ENCODE measurements at places on chromosomes 4 and X.

- no peak for DNase-seq
Measured at GRCh38 chr4:186939766-186940165, 216.1 kb upstream of the FAT1 start.

GRCh38 chrX:3290561-3290960, 55.9 kb downstream of the MXRA5 start:
- no peak for DNase-seq

DNA sequence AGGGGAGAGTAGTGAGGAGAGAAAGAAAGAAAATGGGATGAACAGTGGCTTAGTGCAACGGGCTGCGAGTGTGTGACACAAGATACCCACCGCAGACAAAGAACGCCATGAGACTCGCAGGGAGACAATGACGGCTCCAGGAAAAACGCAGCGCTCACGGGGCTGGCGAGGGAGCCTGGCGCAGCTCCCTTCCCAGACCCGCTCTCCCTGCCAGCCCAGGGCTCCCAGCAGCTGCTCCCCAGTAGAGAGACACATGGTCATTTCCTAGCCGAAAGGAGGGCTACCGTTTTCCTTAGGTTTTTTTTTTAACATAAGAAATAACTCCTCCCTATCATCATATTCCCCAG, 149.5 kb downstream of the MAML3 start:
- DNase-seq = peak; percentile 79

DNA sequence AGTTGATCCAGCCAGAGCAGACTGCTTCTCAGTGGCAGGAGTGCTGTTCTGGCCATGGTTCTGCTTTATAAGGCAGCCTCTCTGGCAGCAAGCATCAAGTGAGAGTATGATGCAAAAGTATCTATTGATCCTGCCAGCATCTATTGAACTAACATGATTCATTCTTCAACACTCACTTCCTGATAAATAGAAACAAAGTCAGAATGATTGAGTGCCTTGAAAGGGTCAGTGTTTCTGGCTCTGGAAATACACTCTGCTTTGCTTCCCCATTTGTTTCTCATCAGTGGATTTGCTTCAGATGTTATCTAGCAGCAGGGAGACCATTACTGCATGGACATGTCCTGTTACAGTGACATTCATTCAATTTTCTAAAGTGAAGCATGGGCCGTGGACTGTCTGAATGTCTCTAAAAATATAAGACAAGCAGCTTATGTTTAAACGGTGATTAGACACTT, 66.2 kb upstream of the FRAS1 start:
- no peak for DNase-seq

DNA sequence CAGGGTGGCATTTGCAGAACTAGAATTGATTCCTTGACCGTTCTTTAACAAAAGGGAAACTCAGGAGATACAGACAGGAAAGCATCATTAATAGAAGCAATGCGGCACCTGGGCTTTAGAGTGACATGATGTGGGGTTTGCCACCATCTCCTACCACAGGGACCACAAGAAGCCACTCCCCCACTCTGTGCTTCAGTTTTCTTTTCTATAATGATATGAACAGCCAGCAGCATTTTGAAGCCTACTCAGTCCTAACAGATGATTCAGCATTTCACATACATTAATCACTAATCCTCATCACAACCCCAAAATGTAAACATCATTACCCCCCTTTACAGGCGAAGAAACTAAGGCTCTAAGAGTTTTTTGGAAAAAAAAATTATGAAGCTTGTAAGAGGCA, 22.9 kb downstream of the CCDC149 start:
- no peak for DNase-seq

GRCh38 chr4:116664198-116664597, 421.2 kb downstream of the TRAM1L1 start:
- no peak for DNase-seq

GRCh38 chr4:52868133-52868532, 6.0 kb downstream of the RASL11B start:
- DNase-seq = peak; percentile 12

DNA sequence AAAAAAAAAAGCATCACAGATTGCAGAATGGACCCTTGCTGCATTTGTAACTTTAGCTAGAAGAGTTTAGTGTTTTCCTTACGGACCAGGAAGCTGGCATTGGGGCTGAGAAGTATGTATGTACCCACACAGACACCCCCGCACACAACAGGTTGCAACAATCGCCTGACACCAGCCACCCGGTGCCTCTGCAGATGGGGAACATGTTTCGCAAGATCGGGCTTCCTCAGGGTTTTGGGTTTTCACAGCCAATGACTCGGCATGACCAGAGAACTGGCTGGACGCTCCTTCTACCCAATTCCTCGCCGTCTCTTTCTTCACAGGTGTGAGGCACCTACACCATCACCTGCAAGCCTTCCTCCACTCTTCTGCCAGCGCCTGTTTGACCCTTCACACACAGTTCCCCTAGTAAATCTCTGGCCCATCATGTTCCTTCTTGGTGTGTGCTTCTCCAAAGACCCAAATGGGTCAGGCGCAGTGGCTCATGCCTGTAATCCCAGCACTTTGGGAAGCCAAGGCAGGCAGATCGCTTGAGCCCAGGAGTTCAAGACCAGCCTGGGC, 70.4 kb downstream of the DHRSX start:
- no peak for DNase-seq

GRCh38 chrX:38768079-38768478, 33.2 kb upstream of the MID1IP1 start:
- no peak for DNase-seq

GRCh38 chr4:94841864-94842221, 84.1 kb downstream of the BMPR1B start:
- no peak for DNase-seq

DNA sequence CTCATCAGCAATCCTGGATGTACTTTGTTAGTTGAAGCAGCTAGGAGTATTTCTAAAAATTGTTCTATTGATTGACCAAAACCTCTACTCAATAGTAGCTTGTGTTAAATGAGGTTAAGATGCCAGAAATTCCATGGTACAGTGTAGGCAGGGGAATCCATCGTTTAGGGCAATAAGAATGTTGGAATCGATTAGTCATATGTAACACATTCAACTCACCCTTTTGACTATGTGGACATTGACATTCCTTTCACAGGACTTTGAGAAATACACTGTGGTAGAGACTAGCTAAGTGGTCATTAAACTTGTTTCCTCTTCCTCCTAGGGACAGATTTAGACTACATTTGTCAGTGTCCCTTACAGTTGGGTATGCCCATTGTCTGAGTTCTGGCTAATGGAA, 40.2 kb downstream of the KDM5C start:
- DNase-seq = no peak

- DNase-seq = peak; percentile 53
Measured at GRCh38 chrX:10620121-10620699, at the start of gene MID1. Gene MID1, minus strand, starts transcription at chrX:10620585. Its CDS starts 53,038 bp downstream, at chrX:10567547.

DNA sequence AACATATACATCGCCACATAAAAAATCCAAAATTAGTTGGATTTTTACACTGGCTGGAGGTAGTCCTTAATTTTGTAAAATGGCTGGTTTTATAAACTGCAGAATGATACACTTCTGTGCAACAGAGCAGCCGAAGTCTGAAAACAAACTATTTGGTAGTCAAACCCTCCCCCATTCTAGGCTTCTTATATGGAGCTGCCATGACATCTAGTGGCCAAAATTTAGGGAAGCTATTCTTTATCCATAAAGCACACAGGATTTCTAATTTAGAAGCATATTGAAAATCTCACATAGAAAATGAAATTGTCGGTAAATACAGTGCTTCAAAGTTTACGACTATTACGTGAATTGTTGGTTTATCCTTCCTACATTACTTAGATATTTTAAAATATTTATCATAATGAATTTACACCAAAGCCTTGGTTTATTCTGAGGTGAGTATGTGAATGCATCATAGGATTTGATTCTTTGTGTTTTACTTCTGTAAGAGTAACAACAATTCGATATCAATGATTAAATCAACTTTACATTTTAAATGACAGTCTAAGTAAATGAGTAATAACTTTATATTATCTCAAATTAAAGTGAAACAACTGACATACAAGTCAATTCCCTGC, 113.4 kb upstream of the FAM241A start:
- peak; percentile 8 for DNase-seq

- DNase-seq = no peak
Measured at GRCh38 chr4:158139086-158139485, 33.7 kb downstream of the GASK1B start.

GRCh38 chr4:151540728-151541388, 131.9 kb downstream of the FHIP1A start:
- peak; percentile 31 for DNase-seq

DNA sequence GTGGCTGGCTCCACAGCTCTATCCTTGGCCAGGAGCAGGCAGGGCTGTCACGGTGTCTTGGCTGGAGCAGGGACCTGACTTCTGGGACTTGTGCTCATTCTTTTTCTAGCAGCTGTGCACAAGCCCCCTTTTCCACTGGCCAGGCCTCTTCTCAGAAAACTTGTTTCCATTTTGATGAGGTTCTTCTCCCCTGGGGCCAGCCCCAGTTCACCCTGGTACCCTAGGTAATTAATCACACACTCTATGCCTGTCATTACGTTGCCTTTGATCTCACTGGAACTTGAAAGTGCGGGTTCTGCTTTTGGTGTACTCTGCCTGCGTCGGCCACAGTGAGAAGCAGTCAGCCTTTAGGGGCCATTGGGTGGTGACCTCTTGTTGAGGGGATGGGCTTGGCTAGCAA, 26.6 kb downstream of the DRD5 start:
- DNase-seq = no peak

DNA sequence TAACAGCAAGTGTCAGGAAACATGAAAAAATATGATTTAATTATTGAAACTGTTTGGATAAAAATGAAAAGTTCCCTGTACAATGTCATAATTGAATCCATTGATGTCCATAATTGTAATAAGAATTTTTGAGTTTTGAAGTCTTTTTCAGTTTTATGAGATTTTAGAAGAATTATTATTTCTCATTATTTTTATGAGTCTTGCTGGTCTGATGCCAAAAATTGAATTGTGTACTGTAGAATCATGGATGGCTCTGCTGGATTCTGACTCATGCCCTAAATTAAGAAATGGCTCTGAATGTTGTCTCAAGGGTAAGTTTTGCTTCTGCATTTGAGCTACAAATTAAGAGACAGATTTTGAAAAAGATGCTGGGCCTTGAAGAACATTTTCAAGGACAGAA, 132.8 kb upstream of the MAP9 start:
- DNase-seq = no peak

- no peak for DNase-seq
Measured at GRCh38 chrX:7390441-7390840, 242.5 kb upstream of the PUDP start.

GRCh38 chr4:118769161-118769560, 66.8 kb downstream of the SEC24D start:
- DNase-seq = no peak

GRCh38 chrX:19350941-19351384, 7.2 kb downstream of the PDHA1 start:
- no peak for DNase-seq

GRCh38 chrX:97234471-97235081, 350.9 kb downstream of the RPA4 start:
- DNase-seq = no peak

DNA sequence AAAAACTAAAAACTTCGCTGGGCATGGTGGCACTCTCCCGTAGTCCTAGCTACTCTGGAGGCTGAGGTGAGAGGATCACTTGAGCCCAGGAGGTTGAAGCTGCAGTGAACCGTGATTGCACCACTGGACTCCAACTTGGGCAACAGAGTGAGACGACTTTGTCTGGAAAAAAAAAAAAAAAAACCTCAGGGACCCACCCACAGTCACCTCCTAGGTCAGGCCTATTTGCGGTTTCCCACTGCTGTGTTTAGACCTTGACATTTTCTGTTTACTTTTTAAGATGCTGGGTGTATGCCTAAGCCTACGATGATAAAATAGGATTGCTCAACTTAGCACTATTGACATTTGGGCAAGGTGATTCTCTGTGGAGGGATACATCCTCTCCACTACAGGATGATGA, 197.4 kb upstream of the TBL1X start:
- DNase-seq = no peak

DNA sequence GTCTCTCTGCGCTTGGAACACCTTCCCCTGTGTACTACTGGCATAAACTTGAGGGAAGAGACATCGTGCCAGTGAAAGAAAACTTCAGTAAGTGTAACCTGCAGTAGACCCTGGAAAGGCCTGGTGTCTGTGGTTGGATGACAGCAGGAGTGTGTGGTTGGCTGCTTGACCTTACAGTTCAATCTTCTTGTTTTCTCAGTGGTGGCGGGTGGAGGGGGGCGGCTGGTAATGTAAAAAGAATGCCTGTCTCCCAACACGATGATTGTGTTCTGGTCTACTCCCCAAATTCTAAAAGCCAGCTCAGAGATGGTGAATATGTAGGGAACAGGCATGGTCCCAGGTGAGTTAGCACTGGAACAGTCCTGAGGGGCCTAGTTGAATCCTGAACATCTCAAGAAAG, 18.6 kb downstream of the PSMD10 start:
- DNase-seq = no peak

DNA sequence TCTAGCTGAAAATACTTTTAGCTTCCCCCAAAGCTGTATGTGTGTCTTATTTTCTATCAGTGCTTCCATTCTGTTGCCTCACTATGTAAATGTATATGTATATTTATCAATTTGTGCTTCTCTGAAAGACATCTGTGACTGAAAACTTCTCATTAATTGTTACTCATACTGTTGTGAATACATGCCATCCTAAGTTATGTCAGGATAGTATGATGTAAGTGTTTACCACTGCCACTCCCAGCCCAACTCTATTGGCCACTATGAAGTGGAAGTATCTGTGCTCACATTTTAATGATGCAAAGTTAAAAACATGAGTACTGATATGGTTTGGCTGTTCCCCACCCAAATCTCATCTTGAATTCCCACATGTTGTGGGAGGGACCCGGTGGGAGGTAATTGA, 24.4 kb downstream of the GATB start:
- DNase-seq = no peak

- no peak for DNase-seq
Measured at GRCh38 chrX:123324625-123325024, 140.5 kb downstream of the GRIA3 start.

DNA sequence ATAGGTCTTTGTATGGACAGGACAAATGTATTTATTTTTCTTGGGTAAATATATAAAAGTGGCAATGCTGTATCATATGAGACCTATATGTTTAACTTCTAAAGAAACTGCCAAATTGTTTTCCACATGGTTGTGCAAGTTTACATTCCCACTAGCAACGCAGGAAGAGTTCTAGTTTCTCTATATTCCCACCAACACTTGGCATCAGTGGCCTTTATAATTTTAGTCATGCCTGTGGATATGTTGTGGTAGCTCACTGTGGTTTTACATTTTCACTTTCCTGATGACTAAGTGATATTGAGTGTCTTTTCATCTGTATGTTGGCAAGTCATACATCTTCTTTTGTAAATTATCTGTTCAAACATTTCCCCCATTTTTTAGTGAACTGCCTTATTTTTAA, 126.0 kb downstream of the EMCN start:
- DNase-seq = no peak
